ENCODE measurements at places on chromosomes 2 and 18. TPM values are rescaled to one million over a fixed set of nuclear protein-coding genes. Genes with fewer than 3 reads are reported as not detected.

GALNT13 gene
- total RNA-seq = 0.19 TPM

FLACC1 gene
- total RNA-seq = 11.8 TPM

TWIST2 gene
- total RNA-seq = 2.7 TPM

RNF152 gene
- 10.4 TPM for total RNA-seq

CROCC2 gene
- not detected for total RNA-seq

IL36G gene
- not detected for total RNA-seq

GRCh38 chr18:22110461-22110924 lies 58.9 kb upstream of the GATA6 start:
- no peaks in the 10 kb centered on the region for H3K36me3 ChIP-seq
- no peak for DNase-seq
- H3K4me3 ChIP-seq = no peak overlapping the region
- peaks cover 26% of the 10 kb centered on the region for H3K4me1 ChIP-seq

GRCh38 chr2:232038881-232039485 lies 77.5 kb downstream of the DIS3L2 start:
- H3K27ac ChIP-seq = no peak overlapping the region
- no peak for DNase-seq
- peaks cover 29% of the 10 kb centered on the region for H3K36me3 ChIP-seq
- no peaks in the 10 kb centered on the region for H3K27me3 ChIP-seq

DNA sequence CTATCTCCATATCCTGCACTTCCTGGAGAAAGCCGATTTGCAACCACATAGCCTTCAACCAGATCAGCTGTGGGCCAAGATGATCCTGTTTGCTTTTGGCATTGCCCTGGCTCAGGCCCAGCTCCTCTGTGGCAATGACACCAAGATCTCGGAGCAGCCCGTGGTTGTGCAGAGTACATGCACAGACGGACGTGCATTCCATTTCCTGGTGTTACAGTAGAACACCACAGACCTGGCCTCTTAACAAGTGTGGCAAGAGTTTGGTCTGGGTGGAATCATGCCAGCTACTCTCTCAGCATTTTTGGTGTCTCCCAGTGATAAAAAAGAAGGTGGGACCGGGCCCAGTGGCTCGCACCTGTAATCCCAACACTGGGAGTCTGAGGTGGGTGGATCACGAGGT lies 20.0 kb downstream of the MALT1 start:
- H3K4me3 ChIP-seq = no peak overlapping the region
- no peak for DNase-seq
- peaks cover 18% of the 10 kb centered on the region for H3K36me3 ChIP-seq
- no peak overlapping the region for H3K27ac ChIP-seq
- peaks cover 23% of the 10 kb centered on the region for H3K4me1 ChIP-seq

DNA sequence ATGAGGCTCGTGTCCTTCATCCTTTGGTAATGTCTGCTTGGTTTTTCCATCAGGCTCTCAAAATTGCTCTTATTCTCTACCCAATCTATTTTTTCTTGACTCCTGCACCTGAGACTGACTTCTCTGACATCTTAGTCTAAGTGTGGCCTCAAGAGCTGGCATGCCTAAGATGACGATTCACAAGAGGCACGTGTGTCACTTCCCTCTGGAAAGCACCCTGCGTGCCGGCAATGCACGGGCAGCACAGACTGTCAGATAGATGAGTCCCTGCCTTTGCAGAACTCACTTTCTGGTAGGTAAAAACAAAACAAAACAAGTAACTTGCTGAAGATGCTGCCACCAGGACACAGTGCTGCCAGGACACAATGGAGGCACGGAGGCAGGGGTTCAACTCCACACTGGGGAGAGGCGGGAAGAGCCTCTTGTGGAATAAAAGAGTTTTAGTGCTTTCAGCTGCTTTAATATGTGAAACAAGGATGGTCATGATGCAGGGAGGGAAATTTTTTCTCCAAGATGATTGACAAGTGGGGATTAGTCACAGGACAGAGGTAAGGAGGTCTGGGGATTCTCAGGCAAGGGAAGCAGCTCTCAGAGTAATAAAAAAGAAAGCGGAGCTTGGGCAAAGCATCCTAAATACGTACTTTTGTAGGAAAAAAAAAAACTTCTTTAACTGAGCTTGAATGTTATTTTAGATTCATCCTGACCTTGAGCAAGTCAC lies 27.3 kb downstream of the CYB5A start:
- peaks cover 31% of the 10 kb centered on the region for H3K36me3 ChIP-seq
- H3K27ac ChIP-seq = no peak overlapping the region
- DNase-seq = no peak
- H3K4me3 ChIP-seq = no peak overlapping the region
- H3K27me3 ChIP-seq = no peaks in the 10 kb centered on the region
- H3K4me1 ChIP-seq = peaks cover 16% of the 10 kb centered on the region

GRCh38 chr2:11842336-11842735 lies 95.9 kb downstream of the LPIN1 start:
- no peak overlapping the region for H3K4me3 ChIP-seq
- no peak overlapping the region for H3K27ac ChIP-seq
- peaks cover 6% of the 10 kb centered on the region for H3K27me3 ChIP-seq
- no peaks in the 10 kb centered on the region for H3K4me1 ChIP-seq
- no peaks in the 10 kb centered on the region for H3K36me3 ChIP-seq

DNA sequence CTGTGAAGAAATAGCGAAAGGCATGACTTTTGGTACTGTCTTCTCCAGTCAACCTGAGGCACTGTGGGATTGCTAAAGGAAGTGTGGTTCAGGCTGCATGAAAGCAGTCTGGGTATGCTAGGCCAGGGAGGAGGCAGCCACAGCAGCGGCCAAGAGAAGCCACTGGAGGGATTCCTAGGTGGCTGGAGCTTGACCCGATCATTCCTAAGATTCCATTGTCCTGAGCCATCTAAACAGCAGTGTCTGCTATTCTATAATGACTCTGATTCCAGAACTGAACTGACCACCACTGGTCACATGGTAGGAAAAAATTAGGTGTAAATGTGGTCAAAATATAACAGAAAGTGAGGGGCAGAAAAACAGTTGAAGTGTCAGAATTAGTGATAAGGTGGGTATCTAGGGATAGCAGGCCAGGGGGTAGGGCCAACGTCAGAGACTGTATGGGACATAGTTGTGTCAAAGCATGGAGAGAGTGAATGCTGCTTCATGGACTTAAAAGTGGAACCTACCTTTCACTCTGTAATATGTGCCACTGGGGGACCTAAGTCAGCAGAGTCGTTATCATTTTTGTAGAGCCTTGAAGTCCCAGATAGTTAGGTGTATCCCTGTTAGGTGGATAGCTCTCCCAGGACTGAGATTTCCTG lies 204.6 kb downstream of the CTNNA2 start:
- no peaks in the 10 kb centered on the region for H3K27me3 ChIP-seq
- no peak for DNase-seq
- H3K27ac ChIP-seq = no peak overlapping the region
- H3K36me3 ChIP-seq = no peaks in the 10 kb centered on the region

DNA sequence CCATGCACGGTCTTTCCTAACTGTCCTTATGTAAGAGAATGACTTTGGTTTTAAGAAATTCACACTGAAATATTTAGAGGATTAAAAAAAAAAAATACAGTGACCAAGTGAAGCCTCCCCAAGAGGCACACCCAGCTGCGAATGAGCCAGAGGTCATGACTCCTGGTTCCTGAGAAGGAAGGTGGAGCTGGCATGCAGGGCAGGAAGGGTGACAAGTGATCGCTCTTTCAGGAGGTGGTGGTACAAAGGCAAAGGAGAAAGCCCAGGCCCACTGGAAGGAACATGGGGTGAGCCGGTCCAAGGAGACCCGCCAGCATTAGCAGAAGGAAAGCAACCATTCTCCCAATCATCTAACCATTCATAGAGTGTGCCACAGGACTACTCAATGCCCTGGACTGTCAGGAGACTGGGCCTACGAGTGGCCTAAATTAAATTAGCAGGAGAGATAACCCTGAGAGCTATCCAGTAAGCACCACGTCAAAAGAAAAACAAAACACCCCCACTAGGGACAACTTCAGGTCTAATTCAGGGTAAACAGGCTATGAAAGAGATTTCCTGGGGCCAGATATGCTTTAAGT lies 7.8 kb downstream of the INO80C start:
- peak overlapping the region; percentile 66 for H3K27ac ChIP-seq
- no peaks in the 10 kb centered on the region for H3K36me3 ChIP-seq
- no peaks in the 10 kb centered on the region for H3K27me3 ChIP-seq
- H3K4me1 ChIP-seq = peaks cover 35% of the 10 kb centered on the region
- H3K4me3 ChIP-seq = no peak overlapping the region

Data from left ventricle myocardium inferior (tissue), 1 donor.